ENCODE measurements at places on chromosomes 7 and 10. TPM values are rescaled to one million over a fixed set of nuclear protein-coding genes. Genes with fewer than 3 reads are reported as not detected.

Gene AS3MT
- 0.47 TPM for total RNA-seq

DNA sequence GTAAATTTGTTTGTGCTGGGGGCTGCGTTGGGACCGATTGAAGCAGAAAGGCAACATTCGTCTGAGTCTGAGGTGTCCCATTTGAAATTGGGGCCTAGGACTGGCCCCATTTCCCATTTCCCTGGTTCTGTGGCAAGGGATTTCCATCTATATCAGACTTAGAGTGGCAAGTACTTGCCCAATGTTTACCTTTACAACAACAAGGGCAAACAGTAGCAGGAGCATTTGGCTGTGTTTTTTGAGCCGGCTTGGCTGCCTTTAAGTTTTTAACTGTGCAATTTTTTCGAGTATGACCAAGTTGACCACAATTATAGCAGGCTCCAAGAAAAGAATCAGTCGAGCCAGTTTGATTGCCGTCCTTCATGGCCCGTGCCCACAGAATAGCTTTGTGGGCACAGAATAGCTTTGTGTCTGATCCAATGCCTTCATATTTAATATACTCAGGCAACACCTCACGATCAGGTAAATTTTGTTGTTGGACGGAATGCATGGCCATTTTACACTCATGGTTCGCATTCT lies 4.7 kb upstream of the CYP17A1 start:
- DNase-seq = no peak

DNA sequence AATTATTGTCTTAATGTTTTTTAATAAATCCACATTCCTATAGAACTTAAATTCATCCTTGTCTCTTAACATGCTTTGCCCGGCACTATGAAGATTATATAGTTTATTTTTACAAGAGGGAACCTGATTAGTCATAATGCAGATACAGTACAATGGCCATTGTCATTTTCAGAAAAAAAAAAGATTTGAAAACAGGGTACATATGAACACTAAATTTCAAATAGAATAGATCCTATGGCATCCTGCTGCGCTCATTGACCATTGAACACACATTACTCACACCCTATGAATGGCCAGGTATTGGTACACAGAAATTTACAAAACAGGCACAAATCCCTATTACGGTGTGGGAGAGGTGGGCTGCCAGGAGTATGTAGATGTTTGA lies 2.0 kb upstream of the KLF6 start:
- DNase-seq = no peak

DNA sequence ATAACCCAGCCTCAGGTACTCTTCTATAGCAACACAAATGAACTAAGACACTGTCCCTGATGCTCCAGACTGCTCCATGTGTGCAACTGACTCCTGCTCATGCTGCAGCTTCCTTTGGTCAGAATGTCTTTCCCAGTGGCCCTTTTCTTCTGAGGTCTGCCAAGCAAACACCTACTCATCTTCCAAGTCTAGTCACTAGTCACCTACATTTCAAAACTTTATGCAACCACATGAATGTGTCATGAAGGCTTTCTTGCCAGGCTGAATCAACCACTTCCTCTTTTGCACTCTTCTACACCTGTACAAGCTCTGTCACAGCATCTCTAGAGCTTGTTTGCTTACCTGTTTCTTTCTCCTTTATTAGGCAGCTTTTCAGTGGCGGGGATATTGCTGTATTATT lies 75.8 kb downstream of the LSMEM1 start:
- no peak for DNase-seq

- DNase-seq = no peak
Observed at GRCh38 chr10:33535866-33536265, 201.4 kb upstream of the NRP1 start.

Gene REEP3
- total RNA-seq = 28.2 TPM

Gene CTAGE15
- total RNA-seq = 0.91 TPM

DNA sequence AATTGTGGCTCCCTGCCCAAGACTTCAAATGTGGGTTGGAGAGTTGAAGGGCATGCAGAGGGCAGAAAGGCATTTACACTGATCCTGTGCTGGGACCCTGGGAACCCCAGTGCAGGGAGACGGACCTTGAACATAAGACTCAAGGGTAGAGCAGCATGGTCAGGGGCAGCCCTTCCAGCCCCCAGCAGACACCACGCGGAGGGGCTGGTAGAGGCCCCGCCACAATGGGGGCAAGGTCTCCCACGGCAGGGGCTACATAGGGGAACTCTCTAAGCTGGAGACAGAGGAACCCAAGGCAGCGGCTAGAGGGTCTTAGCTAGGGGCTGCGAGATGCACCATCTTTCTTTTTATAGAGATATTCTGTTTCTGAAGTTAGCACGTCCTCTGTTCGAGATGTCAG lies 45.2 kb upstream of the EBF3 start:
- DNase-seq = no peak

GRCh38 chr7:93014410-93014809 lies 103.4 kb downstream of the SAMD9 start:
- DNase-seq = no peak

DNA sequence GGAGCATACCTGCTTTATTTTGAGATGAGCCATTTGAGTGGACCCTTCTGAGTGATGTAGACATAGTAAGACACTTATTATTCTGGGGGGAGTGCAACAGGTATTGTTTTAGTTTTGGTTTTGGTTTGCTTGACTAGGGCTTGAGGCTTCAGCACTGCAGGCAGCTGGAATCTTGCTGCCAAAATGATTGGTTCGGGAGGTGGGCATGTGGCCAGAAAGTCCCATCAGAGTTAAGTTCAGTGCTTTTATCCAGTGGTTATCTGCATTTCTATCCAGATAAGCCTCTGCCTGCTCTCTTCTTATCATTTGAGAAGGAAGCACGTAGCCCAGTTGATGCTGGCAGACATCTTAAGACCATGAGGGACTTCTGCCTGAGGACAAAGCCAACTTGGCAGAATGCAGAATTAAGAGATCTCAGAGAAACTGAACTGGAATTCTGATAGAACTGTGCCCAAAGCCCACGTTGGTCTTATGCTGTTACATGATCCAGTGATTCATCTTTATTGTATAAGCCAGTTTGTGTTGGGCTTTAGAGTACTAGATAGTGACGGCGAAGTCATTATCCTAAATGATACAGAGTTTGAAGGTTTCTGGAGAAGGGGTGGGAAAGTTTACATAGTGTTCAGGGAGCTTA lies 9.6 kb upstream of the JAZF1 start:
- DNase-seq = no peak

Gene ATE1
- total RNA-seq = 40.2 TPM

DNA sequence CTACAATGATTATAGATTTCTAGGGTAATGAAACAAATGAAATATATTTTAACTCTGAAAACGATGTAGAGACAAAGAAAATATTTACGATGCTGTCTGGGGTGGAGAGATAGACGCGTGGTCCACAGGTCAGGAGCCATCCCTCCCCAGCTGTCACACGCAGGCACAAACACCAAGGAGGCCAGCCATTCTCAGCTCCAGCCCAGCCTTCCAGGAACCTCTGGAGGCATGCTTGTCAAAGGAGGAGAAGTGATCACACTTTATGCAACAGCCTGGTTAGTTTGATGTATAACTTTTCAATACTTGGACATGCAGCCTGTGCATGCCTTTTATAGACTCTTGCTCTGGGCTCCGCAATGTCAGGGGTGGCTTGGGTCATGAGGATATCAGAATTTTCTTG lies 391.5 kb upstream of the MGMT start:
- no peak for DNase-seq

Gene ZNF12
- 20.9 TPM for total RNA-seq

DNA sequence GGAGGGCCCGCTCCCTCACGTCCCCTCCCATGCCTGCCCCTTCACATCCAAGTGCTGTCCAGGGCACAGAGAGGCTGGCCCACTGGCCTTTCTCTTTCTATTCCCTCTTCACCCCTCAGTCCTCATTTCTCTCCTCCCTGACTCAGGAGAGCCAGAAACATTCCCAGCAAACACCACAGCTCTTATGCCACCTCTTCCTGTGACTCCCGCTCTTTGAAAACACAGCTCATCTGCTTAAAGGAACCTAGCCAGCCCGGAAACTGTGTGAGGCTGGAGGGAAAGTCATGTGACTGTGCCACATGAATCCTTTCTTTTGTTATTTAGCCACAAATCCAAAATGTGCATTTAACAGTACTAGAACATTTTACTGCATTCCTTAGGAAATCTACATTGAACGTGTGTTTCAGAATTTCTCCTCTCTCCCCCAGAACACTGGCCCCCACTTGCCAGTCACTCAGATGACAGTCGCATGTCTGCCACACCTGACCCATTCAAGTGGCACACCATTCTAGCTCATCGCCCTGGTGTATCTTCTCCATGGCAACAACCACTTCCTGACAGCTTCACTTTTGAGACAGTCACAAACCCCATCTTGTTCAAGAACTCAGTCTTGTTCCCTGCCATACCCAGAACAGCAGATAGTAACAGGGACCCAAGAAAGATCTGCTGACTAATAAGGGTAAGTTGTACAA lies 42.8 kb downstream of the GRB10 start:
- DNase-seq = peak; percentile 63

Gene NEUROG3
- not detected for total RNA-seq

- DNase-seq = no peak
Observed at GRCh38 chr7:139230484-139230773, 608 bp upstream of the UBN2 start.

Gene ST8SIA6
- total RNA-seq = not detected

DNA sequence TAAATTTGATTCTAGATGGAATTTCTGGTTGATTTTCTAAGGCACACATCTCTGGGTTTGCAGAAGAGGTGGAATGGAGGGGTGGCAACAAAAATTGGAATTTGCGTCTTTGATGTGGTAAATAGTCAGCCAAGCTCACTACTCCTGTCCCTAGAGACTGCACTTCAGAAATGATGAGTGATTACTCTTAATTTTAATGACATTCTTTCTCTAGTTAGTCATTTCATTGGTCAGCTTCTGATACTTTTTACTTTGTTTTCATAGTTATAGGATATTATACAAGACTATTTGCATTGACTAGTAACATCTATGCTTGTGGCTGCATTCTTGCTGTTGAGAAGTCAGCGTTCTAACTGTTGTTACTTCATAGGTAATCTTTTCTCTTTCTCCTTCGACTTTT lies 658.3 kb downstream of the SUGCT start:
- no peak for DNase-seq

Gene FEZF1
- not detected for total RNA-seq

DNA sequence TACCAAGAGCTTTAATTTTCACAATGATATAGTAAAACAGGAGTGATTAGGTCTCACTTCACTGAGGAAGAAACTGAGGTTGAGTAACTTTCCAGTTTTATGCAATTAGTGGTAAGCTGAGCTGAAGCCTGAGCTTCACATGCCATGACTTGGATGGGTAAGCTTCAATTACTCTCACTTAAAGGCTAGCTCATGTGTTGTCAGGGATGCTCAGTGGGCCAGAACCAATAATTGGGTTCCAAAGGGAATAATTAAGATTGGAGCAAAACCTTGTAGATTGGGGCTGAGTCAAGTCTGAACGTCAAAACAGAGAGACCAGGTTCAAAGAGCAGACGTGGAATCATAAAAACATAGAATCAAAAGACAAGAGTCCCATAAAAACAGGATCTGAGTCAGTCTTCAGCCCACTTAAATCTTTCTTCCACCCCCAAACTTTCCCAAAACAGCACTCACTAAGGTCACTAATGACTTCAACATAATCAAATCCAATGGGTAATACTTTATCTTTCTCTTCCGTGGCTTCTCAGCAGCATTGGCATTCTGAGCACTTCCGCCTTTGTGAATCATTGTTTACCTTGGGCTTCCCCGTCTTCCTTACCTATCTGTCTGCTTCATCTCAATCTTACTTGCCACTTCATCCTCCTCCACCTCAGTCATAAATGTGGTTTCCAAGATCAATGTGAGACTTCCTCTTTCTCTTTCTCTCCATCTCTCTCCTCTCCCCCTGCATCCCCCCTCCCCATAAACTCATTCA lies 23.0 kb upstream of the EGFR start:
- DNase-seq = peak; percentile 32

GRCh38 chr10:32049113-32049512 lies 7.1 kb downstream of the KIF5B start:
- DNase-seq = no peak

Gene DCLRE1C
- total RNA-seq = 20.9 TPM

DNA sequence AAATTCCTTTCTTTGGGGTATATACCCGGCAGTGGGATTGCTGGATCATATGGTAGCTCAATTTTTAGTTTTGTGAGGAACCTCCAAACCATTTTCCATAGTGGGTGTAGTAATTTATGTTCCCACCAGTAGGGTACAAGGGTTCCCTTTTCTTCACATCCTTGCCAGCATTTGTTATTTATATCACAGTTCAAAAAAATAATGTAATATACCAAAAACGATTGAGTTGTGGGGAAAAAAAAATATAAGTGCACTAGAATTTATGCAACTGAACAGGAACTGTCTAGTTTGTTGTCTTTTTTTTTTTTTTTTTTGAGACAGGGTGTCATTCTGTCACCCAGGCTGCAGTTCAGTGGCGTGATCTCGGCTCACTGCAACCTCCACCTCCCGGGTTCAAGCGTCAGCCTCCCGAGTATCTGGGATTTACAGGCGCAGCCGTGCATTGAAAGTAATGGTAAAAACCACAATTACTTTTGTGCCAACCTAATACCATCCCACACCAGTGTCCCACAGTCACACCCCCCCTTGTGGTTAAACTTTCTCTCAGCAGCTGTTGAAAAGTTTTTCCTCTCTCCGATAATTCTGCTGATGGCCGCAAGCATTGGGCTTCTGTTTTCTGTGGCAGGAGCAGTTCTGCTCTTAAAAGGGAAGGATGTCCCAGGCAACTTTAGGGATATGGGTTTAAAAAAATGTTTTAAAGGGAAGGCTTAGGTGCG lies 6.8 kb upstream of the LAT2 start:
- DNase-seq = no peak

DNA sequence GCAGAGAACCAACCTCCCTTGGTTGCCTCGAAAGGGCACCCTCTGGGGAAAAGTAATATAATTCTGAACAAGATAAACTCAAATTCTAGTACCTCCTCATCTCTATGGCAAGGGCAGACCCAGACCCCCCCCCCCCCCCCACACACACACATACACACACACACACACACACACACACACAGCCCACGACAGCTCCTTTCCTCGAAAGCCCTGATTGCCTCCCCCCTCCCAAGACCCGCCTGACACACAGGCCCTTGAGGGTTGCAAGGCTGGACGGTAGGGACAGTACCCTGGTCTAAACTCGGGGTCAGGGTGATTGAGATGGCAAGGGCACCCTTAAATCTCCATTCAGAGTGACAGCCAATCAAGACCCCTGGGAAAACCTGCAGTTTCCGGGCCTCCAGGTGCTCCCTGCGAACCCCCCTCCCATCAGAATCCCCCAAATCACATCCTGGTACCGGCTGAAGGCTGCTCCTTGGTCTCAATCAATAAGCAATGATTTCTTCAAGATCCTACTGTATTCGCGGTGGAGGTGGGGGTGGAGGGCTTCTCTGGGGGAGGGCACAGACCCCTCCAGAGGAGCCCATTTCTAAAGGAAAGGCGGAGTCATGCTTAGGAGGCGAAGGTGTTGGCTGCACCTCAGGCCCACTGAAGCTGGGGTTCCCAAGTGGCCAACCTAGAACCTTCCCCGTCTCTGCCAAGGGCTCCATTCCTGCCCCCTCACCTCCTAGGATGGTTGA lies 100.7 kb downstream of the HIP1 start:
- no peak for DNase-seq

Gene AZGP1
- not detected for total RNA-seq

Gene SPOCK2
- 139 TPM for total RNA-seq

Gene ZNF853
- total RNA-seq = 0.42 TPM

Gene P4HA1
- total RNA-seq = 54.5 TPM

- DNase-seq = no peak
Observed at GRCh38 chr10:128934492-128934891, 532.5 kb upstream of the MGMT start.

- peak; percentile 33 for DNase-seq
Observed at GRCh38 chr7:27179503-27180430, 5.3 kb downstream of the HOXA11 start.

Gene IDI2
- not detected for total RNA-seq

- DNase-seq = no peak
Observed at GRCh38 chr10:122147663-122148062, 123.4 kb upstream of the BTBD16 start.

Measured in activated T-helper 1 cell treated with anti-CD3 and anti-CD28 coated beads, Interleukin-12 subunit alpha, Interleukin-12 subunit beta, Interleukin-2, Interleukin-4 antibody, amounts not matched to agents 30 ng/mL and 10 ng/mL and 1 ng/mL, durations not matched to agents 14 hours and 24 hours and 36 hours (primary cell).